Activated naive CD4-positive, alpha-beta T cell (primary cell): ENCODE measurements at places on chromosomes 6 and 20.

DNA sequence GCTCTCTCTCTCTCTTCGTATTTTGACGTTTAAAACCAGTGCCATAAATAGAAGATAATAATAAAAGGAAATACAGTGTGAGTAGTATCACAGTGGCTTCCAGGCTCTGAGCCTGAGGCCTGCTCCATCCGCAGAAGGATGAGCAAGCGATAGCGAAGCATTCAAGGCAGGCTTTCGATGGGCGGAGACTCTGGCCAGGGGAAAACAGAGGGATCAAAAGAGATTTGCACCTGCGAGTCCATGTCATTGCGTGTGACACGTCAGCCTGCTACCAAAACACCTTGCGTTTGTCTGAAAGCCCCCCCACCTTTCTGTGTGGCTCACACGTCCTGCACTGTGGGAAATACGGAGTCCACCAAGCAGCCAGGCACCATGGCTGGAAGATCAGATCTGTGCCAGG, 377.3 kb upstream of the SULF2 start:
- no peak for DNase-seq

DNA sequence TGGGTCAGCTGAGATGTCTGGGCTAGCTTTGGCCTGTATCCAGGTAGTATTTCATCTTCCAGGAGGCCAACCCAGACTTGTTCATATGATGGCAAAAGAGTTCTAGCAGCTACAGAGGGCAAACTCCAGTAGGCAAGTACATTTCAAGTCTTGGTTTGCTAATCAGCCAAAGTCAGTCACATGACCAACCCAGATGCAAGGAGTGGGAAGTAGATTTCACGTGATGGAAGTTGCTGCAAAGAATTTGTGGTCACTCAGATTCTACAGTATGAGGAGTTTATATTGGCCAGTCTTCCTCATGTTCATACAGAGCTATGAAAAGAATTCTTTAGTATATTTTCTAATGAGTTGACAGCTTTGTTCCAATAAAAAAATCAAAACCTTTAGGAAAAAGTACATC, 101.8 kb downstream of the PHACTR1 start:
- no peak for DNase-seq

DNA sequence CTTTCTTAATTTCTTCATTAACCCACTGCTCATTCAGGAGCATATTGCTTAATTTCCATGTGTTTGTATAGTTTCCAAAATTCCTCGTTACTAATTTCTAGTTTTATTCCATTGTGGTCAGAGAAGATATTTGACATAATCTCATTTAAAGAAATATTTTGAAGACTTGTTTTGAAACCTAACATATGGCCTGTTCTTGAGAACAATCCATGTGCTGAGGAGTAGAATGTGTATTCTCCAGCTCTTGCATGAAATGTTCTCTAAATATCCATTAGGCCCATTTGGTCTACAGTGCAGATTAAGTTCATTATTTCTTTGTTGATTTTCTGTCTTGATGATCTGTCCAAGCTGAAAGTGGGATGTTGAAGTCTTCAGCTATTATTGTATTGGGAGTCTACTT, 251.7 kb downstream of the ALDH8A1 start:
- DNase-seq: no peak

DNA sequence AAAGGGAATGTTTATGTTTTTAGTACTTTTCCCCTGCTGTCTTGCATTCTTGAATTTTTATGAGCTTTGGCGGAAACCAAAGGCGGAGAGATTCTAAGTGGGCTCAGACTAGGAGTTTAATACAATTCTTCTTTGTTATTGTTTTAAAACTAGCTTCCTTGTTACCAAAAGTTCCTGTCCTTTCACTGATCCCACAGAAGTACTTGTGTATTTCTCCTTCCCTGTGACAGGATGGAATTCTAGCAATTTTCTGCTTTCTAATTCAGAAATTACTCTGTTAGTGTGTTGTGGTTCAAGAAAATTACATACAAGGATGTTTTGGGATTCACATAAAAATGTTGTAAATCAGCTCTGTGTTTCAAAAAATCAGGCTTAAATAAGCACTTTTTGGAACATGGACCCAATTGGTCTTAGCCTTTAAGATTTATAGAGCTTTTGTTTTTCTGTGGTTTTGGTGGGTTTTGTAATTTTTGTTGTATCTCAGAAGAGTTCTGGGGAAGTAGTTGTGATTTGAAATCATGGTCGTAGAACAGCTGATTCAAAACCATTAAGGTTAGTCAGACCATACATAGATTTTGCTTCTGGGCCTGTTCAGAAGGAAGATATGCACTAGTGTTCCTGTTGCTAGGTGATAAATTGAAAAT, 17.6 kb upstream of the CTAGE9 start:
- DNase-seq: no peak

GRCh38 chr6:134724771-134725340, 225.0 kb downstream of the ALDH8A1 start:
- DNase-seq: no peak

DNA sequence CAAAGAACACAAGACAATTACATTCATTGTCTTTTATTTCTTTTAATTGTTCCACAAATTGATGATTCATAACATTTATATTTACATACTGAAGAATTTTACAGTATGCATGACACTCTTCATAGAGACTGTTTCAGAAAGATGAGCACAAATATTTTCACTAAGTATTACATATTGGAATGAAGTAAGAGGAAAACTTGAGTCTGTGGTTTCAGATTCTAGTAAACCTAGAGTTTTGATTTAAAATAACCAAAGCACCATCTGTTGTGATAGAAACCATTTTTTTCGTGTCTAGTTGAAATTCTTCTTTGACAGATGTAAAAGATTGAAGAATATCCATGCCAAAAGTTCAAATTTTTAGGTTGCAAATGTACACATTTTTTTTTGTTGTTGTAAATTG, 32.1 kb upstream of the OPN5 start:
- no peak for DNase-seq

- DNase-seq: no peak
Measured at GRCh38 chr6:167396659-167397490, 72.0 kb downstream of the TTLL2 start.

DNA sequence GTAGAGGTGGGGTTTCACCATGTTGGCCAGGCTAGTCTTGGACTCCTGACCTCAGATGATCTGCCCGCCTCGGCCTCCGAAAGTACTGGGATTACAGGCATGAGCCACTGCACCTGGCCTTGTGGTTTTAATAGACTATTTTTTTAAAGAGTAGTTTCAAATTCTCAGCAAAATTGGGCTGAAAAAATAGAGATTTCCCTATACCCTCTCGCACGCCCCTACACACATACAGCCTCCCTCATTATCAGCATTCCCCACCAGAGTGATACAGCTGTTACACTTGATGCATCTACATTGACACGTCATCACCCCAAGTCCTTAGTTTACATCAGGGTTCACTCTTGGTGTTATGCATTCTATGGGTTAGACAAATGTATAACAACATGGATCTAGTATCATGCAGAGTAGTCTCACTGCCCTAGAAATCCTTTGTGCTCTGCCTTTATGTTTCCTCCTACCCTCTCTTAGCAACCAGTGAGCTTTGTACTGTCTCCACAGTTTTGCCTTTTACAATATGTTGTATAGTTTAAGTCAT, 103.6 kb downstream of the CDYL start:
- DNase-seq: no peak

DNA sequence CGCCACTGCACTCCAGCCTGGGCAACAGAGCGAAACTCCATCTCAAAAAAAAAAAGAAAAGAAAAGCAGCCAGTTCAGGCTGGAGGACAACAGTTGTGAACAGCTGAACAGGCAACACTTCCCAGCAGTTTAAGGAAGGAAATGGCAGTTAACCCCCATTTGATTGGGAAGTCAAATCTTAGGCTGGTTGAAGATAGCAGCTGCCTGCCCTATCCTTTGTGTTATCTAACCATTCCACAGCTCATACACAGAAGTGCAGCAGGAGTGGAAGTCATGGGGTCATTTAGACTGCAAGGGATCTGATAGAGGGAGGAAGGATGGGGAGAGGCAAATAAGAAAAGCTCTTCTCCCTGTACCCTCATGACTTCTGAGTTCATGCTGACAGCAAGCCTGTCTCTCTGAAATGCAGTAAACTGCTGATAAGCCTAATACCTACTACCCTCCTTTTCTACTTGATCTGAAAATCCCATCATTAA, 35.3 kb downstream of the KCTD20 start:
- DNase-seq: no peak

DNA sequence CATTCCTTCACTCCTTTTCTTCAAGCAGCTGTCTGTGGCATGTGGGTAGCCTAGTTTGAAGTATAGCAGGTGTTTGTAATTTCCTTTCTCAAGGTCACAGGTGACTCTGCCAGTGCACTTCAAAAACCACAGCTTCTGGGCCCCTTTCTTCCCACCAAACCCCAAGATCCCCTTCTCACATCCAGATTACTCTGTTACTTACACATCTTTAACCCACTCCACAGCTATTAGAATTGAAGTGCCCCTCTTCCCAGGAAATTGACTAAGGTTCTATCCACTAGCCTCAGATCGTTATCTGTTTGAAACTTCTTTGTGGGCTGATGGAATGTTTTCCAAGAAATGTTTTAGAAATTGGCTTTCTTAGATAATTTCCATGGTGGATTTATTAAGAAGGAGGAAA, 150.8 kb downstream of the AHI1 start:
- no peak for DNase-seq

DNA sequence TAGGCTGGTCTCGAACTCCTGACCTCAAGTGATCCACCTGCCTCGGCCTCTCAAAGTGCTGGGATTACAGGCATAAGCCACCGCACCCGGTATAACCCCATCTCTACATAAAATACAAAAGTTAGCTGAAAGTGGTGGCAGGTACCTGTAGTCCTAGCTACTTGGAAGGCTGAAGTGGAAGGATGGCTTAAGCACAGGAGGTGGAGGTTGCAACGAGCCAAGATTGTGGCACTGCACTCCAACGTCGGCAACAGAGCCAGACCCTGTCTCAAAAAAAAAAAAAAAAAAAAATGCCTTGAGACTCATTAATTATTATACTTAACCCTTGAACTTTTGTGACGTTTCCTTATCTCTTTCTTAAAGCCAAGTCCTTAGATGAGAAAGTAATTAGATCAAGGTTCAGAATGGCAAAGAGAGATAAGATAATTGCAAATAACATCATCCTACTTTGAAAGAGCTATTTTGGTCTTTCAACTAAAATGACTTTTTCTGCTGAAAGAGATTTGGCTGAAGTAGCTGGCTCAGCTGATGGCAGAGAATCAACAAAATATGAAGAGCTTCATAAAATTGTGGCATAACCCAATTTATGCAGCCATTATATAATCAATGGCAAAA, 4.7 kb upstream of the SHLD1 start:
- DNase-seq: no peak

GRCh38 chr20:63178446-63178820, 37.5 kb downstream of the YTHDF1 start:
- no peak for DNase-seq

GRCh38 chr6:11208854-11209253, 23.6 kb downstream of the NEDD9 start:
- no peak for DNase-seq

DNA sequence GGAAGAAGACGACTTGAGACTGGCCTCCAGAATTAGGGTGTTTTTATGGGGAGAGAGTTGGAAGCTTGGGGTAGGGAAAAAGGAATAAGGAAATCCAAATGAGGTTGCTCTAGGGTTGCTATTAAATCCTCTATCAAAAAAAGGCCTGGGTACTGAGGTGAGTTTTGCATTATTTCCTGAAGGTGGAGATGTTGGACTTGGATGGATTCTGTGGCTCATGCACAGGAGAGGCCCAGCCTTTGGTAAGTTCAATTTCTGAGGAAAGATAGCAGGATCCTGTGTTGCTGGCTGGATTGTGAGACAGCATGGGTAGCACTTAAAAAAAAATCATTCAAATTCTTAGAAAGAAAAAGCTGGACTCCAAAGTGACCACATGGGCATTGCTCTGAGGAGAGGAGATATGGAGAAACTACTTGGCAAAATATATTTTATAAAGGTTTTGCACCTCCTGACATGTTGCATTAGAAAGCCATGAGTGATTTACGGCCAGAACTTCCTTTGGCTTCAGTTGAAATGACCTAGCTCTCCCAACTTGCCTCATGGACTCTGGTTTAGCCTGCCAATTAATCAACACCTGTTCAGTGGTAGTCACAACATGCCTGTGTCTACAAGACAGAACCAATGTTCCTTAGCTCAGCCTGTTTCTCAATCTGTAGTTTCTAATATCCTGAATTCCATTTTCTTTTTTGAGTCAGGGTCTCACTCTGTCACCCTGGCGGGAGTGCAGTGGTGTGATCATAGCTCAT, 152.1 kb upstream of the RALGAPA2 start:
- DNase-seq: no peak
